ENCODE measurements at places on chromosomes 3 and 15. TPM values are rescaled to one million over a fixed set of nuclear protein-coding genes. Genes with fewer than 3 reads are reported as not detected.

The FBXW12 gene
- 0.18 TPM for polyA plus RNA-seq

The IMPG2 gene
- polyA plus RNA-seq = 0.57 TPM

The UBL7 gene
- polyA plus RNA-seq = 41.2 TPM

- no peak overlapping the region for H3K27ac ChIP-seq
- no peaks in the 10 kb centered on the region for H3K36me3 ChIP-seq
- H3K4me3 ChIP-seq = no peak overlapping the region
- no peaks in the 10 kb centered on the region for H3K27me3 ChIP-seq
- no peaks in the 10 kb centered on the region for H3K4me1 ChIP-seq
- no peak for DNase-seq
Observed at GRCh38 chr3:147713234-147714133, 304.3 kb downstream of the ZIC1 start.

- H3K27me3 ChIP-seq = no peaks in the 10 kb centered on the region
- DNase-seq = no peak
- H3K4me1 ChIP-seq = peaks cover 3% of the 10 kb centered on the region
- no peak overlapping the region for H3K4me3 ChIP-seq
- H3K27ac ChIP-seq = no peak overlapping the region
- H3K36me3 ChIP-seq = no peaks in the 10 kb centered on the region
Observed at GRCh38 chr3:194056731-194057415, 79.1 kb upstream of the HES1 start.

DNA sequence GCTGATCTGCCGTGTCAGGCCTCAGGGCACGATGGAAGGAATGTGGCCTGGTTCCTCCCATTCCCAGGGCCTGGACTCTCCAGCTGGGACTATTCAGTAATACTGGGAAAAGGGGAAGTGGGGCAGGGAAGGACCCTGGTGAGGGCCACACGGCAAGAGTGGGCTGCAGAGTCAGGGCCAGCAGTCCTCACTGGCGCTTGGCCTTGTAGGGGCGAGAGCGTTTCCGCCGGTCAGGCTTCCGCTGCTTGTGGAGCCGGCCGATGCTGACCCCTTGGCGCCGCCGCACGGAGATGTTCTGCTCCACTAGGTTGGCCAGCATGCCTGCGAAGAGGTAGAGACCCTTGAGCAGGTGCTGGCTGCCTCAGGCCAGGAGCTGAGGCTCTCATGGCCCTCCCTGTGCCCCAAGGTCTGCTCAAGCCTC, 42.8 kb downstream of the SEMA3G start:
- no peak for DNase-seq
- H3K27ac ChIP-seq = no peak overlapping the region

DNA sequence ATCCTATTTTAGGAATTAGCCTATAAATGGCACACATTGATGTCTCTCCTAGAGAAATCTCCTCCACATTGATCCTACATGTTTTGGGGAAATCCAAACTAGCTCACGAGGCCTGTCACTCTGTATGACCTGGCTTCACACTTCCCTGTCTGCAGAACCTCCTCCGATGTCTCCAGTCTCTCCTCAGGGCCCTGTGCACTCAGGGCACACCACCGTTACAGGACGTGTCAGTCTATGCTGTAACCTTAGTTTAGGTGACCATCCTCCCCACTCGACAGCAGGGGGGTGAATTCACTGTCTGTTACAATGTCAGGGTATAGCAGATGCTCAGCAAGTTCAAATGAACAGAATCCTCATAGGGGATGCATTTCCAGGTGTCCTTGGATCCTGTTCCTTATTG, 249.1 kb downstream of the OCA2 start:
- H3K27ac ChIP-seq = no peak overlapping the region
- DNase-seq = no peak
- no peaks in the 10 kb centered on the region for H3K27me3 ChIP-seq
- no peaks in the 10 kb centered on the region for H3K4me1 ChIP-seq
- H3K4me3 ChIP-seq = no peak overlapping the region

DNA sequence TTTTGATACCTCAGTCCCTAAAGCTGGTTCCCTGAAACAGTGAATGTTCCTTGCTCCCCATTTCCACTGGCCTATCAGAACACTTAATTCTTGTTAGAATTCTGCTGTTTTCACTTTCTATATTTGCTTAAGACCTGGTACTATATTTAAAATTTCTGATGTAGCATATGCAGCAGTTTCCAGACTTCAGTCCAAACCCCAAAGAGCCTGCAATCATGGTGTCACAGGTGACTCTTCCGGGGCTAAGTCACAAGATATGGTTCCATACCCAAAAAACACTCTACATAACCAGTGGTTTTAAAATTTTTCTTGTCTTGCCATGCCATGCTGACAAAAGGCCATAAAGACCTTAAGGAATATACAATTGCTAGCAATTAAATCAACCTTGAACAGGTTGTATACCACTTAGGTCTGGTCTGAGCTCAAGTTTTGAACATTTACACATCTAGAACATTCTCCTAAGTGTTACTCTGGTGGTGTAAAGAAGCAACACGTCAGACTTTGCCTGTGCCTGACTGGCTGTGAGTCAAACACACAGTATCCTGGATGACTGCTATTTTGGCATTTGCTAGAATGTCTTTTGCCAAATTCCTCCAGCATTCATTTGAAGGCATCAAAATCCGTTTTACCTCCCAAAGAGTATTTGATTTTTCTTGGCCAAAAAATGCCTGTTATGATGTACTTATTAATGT, 160.0 kb downstream of the FRMD5 start:
- H3K36me3 ChIP-seq = no peaks in the 10 kb centered on the region
- no peak overlapping the region for H3K27ac ChIP-seq
- no peak for DNase-seq
- no peak overlapping the region for H3K4me3 ChIP-seq

- H3K36me3 ChIP-seq = no peaks in the 10 kb centered on the region
- H3K27ac ChIP-seq = no peak overlapping the region
- H3K4me3 ChIP-seq = no peak overlapping the region
- DNase-seq = no peak
Observed at GRCh38 chr3:130414457-130414856, 69.0 kb downstream of the COL6A5 start.

GRCh38 chr3:139460076-139460475, 16.2 kb downstream of the RBP2 start:
- peaks cover 15% of the 10 kb centered on the region for H3K4me1 ChIP-seq
- H3K4me3 ChIP-seq = no peak overlapping the region
- no peaks in the 10 kb centered on the region for H3K27me3 ChIP-seq
- peaks cover 69% of the 10 kb centered on the region for H3K36me3 ChIP-seq
- no peak for DNase-seq

DNA sequence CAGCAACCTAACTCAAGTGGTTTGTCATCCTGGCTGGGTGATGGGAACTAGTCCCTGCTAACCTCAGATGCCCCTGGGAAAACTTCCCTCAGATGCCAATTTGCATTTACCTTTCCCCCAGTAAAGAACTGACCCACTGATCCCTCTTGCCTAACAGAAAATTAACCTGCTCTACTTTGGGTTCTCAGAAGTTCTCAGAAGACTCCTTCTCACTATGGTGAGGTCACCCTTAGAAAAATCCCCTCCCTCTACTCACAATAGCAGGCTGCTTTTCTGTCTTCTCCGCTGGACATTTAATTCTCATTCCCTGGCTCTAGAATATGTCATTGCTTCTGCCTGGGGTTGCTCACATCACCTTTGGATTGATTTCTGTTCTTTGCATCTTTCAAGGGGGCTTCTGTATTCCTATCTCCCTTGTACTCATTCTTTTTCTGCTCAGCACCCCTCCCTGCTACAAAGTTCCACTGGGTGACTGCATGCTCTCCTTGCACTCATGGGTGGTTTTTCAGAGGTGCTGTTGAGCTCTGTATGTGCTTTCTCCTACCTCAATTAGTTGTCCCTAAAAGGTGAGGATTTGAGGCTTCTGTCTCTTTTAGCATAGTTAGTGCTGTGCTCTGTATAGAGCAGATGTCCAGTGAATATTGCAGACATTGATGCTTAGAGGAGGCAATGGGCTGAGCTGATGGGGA, 869 bp downstream of the PLA1A start:
- no peaks in the 10 kb centered on the region for H3K27me3 ChIP-seq
- DNase-seq = no peak
- H3K27ac ChIP-seq = no peak overlapping the region
- no peak overlapping the region for H3K4me3 ChIP-seq
- H3K4me1 ChIP-seq = peaks cover 8% of the 10 kb centered on the region

GRCh38 chr3:56423661-56424099, 44.6 kb downstream of the ERC2 start:
- H3K4me3 ChIP-seq = no peak overlapping the region
- no peaks in the 10 kb centered on the region for H3K4me1 ChIP-seq
- no peak for DNase-seq
- H3K27me3 ChIP-seq = no peaks in the 10 kb centered on the region
- H3K36me3 ChIP-seq = no peaks in the 10 kb centered on the region
- no peak overlapping the region for H3K27ac ChIP-seq
